ENCODE measurements at places on chromosomes 1 and 21.

GRCh38 chr1:76830373-76830772 lies 36.9 kb upstream of the ST6GALNAC5 start:
- no peak for DNase-seq

GRCh38 chr1:19878637-19878985 lies 3.6 kb upstream of the OTUD3 start:
- DNase-seq = no peak

DNA sequence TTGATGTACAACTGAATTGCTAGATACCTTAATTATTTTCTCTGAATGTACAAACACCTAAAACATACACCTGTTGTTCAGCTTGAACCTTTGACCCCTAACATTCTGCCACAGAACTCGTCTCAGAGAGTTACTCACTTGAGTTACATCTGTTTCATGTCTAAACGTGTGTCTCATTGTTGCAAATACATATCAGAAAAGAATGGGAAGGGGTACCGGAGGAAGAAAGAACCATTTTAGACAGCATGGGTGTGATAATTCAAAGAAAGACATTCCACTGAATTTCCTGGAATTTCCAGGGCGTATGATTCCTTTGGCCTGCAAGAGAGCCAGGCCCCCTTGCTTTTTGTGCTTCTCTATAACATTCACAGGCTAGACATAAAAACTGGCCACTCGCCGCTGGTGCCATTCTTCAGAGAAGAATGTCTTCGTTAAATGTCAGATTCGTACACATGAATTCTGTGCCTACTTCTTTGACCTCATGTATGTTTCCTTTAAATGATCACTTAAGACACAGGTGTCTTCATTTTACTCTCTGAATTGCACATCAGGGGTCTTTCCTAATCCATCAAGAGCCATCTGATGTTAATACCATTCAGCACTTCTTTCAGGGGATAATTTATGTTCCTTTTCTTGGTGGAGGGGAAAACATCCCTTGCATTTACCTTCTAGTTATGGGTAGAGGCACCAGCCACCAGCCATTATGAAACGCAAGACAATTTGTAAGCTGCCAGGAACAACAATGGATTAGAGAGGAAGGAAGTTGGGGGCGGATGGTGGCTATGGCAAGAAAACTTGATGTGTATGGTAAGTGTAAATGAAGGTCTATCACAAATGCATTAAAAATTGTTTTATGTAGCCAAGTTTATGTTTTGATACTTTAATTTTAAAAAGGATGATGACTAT lies 12.7 kb downstream of the ATF3 start:
- no peak for DNase-seq

- DNase-seq = no peak
Measured at GRCh38 chr1:19445417-19446342, 39.7 kb downstream of the CAPZB start.

GRCh38 chr1:1420654-1421141 lies 378 bp downstream of the ANKRD65 start:
- no peak for DNase-seq

- no peak for DNase-seq
Measured at GRCh38 chr1:30046751-30047150, 676.6 kb downstream of the MATN1 start.

DNA sequence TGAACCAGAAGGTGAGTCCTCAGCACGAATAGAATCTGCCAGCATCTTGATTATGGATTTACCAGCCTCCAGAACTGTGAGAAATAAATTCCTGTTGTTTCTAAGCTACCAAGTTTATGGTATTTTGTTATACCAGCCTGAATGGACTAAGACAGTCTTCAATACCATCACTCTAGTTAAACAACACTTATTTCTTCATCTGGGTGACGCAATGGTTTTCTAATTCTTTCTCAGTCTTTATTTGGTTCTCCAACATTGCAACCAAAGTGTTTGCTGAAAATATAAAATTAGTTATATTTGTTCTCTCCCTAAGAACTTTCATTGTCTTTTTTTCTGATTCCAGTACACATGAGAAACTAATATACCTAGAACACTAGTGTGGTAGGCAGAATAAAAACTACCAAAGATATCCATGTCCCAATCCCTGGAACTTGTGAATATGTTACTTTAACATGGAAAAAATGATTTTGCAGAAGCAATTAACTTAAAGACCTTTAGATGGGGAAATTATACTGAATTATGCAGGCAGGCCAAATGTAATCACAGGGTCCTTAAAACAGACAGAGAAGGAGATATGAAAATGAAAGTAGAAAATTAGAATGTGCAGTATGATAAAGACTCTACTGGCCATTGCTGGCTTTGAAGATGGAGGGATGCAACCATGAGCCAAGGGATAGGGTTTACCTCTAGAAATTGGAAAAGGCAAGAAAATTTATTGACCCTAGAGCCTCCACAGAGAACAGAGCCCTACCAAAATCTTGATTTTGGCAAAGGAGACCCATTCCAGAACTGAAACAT lies 1115.1 kb downstream of the PLA2G4A start:
- no peak for DNase-seq

All from stimulated activated CD8-positive, alpha-beta memory T cell treated with anti-CD3 and anti-CD28 coated beads, Interleukin-2, amount 100 ng/mL, for 48 hours (primary cell).